ENCODE measurements at places on chromosomes 1 and 21. TPM values are rescaled to one million over a fixed set of nuclear protein-coding genes. Genes with fewer than 3 reads are reported as not detected.

Gene TPTE
- total RNA-seq, result not detected

Gene SMCP
- total RNA-seq, result not detected

Gene MAP10
- 0.92 TPM for total RNA-seq

Gene SFPQ
- 213 TPM for total RNA-seq

Gene CATSPERE
- 0.18 TPM for total RNA-seq

Gene DNASE2B
- total RNA-seq, result not detected

Measured in A549 treated with ZK216348 at 1 μM for 4 hours (cell line).